Ecto neural progenitor cell (in vitro differentiated cells): ENCODE measurements at places on chromosomes 12 and 14.

DNA sequence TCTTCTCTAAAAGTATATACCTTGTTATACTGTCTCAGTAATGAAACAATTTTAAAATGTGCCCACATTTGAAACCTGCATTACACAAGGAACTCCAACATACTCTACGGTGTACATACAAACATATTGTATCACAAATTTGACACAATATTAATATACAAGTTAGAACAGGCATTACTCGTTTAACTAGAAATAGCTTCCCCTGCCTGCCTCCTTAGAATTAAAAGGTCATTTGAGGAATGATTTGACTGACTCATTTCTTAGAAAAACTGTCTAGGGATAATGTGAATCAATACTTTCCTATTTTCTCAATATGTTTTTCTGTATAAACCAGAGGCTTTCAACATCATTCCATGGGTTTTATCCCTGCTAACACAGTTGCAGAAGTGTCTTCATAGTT is 73.7 kb downstream of the STON2 start:
- no peak for DNase-seq

DNA sequence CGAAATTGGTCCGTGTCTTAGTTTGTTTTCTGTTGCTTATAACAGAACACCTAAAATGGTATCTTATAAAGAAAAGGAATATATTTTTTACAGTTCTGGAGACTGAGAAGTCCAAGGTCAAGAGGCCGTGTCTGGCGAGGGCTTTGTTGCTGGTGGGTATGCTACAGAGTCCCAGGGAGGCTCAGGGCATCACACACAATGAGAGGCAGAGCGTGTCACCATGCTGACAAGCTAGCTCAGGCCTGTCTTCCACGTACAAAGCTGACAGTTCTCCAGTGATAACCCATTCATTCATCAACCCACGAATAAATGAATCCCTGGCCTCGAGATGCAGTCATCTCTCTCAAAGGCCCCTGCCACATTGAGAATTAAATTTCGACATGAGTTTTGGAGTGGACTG is 56.7 kb upstream of the AEBP2 start:
- DNase-seq = no peak

GRCh38 chr12:91703491-91704283 is 442.0 kb downstream of the BTG1 start:
- DNase-seq = no peak

GRCh38 chr12:80777587-80777986 is 60.9 kb downstream of the MYF5 start:
- DNase-seq = no peak

DNA sequence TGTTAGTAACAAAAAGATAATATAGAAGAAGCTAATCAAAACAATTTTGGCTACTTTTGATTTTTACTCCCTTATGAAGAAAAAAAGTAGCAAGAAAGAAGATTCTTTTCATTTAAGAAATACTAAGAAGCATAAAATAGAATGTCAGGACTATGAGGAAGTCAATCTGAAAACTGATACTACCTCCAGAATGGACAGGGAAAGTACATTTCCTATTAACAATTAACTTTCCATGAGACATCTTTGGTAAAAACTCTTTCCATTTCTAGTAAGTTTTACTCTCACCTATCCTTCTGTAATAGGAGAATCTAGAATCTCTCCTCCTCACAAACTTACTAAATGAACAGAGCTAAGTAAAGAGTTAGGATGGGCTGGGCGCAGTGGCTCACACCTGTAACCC is 51.3 kb upstream of the NPFF start:
- DNase-seq = no peak

- DNase-seq = no peak
These were observed 68.8 kb upstream of the RTL1 start for GRCh38 chr14:100972118-100972897.

GRCh38 chr12:127628645-127629044 is 638.3 kb upstream of the TMEM132C start:
- no peak for DNase-seq

- DNase-seq = no peak
These were observed 3.5 kb upstream of the ASB8 start for GRCh38 chr12:48160807-48161206.

- no peak for DNase-seq
These were observed 928.6 kb downstream of the TMEM121 start for GRCh38 chr14:106455026-106455425.
